CD14-positive monocyte (primary cell): ENCODE measurements at places on chromosomes 2 and 18. TPM values are rescaled to one million over a fixed set of nuclear protein-coding genes. Genes with fewer than 3 reads are reported as not detected.

The CCBE1 gene
- not detected in 2 replicates for polyA plus RNA-seq

The CXCR1 gene
- 0.59 TPM for polyA plus RNA-seq

DNA sequence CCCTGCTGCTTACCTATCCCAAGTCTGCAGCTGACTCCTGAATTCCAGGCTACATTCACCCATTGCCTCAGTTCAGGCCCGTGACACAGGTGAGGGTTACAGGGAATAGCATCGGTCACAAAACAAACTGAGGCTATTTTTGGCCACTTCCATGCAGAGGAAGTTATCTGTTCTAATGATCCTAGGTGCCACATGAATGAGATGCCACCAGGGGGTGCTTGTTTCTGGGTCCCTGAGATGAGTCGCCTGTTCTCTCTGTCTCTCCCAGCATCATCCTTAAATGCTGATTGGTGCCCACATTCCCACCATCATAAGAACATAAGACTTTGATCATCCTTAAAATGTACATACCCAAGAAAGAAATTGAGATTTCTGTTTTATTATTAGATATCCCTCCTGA lies 119.0 kb upstream of the CELF4 start:
- no peak for DNase-seq

GRCh38 chr2:126970583-126970982 lies 71.9 kb downstream of the TEX51 start:
- no peak for DNase-seq

- peak; percentile 62 for DNase-seq
Measured at GRCh38 chr18:32042337-32042736, 23.7 kb downstream of the RNF125 start.

- DNase-seq = no peak
Measured at GRCh38 chr2:8487461-8487932, 194.4 kb upstream of the ID2 start.

DNA sequence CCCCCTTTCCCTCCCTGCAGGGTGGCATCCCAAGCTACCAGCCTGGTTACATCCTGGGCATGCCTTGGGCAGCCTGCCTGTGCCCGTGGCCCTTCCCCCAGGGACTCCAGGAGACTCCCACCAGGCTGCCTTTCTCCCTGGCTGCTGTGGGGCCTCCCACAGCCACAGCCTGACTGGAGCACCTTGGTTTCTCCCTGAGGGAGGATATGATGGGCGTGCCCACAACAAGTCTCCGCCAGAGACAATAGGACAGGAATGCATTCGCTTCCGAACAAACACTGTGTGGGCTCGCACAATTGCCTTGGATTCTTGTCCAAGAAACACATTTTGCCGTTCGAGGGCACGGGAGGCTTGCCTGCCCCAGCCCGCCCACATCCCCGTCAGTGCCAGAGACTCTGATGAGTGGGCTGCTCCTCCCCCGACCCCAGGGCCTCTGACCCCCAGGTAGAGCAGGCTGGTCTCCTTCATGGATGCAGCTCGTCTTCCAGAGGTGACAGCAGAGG lies 102.1 kb downstream of the SMAD7 start:
- DNase-seq = no peak
